Nephron progenitor cell (in vitro differentiated cells): ENCODE measurements at places on chromosomes 12 and 14.

- DNase-seq = no peak
Measured at GRCh38 chr14:50772412-50772811, 58.5 kb downstream of the NIN start.

GRCh38 chr12:16063726-16064125 lies 152.6 kb downstream of the DERA start:
- no peak for DNase-seq

DNA sequence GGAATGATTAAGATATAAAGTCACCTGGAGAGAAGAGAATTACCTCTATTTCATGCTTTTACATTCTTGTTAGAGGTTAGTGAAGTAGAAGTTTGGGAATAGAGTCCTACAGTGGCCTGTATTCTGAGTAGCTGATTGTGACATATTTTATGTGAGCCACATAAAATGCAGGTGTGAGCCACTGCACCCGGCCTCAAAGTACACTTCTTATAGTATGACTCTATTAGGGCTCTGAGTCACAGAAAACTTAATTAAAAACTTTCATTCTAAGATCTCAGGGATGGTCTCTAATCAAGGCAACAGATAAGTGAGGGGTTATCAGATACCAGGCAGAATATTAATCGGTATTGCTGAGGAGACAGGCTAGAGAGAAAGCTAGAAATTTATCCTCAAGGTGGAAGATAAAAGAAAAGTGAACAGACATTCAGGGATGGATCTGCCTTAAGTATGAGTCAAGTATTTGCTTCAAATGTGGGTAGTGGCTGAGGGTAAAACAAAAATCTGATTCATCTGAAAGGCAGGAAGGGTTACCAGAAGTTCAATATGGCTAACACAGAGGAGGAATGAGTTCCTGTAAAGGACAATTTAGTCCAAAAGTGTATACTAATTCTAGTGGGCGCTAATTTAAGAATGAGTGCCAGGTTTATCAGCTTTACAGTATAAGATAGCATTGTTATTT lies 5.5 kb upstream of the G2E3 start:
- no peak for DNase-seq

- no peak for DNase-seq
Measured at GRCh38 chr14:44168566-44168965, 338.5 kb downstream of the FSCB start.
